ENCODE measurements at places on chromosomes 1 and 21.

DNA sequence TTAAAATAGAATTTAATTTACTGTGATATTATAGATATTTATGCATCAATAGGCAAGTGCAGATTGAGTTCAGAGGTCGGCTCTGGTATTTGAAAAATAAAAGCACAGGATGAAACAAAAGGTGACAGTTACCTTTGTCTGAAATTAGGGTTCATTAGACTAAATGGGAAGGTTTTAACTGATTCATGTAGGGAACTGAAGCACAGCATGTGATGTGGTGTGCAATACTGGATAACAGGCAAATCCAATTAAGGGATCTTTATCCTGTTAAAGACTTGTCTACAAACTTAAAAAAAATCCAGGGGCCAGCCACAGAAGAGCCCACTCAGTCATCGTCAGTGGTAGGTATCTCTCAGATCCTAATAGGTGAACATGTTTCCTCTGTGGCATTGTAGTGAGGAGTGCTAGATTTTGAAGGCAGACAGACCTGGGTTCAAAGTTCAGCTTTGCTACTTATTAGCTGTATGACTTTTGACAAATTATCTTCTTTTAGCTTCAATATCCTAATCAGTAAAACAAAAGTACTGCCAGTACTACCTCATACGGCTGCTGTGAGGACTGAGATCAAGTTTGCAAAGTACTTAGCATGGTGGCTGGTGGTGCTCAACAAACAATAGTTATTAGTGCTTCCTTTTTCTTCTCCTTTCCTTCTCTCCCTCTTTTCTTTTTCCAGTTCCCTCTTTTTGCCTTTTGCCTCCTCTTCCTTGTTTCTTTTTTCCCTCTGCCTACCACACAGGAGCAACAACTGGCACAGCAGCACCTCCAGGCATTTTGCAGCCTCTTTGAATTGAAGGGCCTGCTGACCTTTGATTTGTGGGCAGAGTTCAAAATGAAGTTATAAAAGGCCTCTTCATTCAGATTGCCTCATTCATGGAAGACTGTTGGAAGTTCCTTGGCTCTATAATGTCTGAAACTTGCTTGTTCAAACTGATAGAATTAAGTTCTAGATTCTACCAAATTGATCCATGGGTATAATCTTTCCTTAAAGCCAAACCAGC lies 44.9 kb upstream of the FOXD3 start:
- no peak for DNase-seq

GRCh38 chr1:22930240-22930912 lies 42.3 kb downstream of the LACTBL1 start:
- DNase-seq: no peak

DNA sequence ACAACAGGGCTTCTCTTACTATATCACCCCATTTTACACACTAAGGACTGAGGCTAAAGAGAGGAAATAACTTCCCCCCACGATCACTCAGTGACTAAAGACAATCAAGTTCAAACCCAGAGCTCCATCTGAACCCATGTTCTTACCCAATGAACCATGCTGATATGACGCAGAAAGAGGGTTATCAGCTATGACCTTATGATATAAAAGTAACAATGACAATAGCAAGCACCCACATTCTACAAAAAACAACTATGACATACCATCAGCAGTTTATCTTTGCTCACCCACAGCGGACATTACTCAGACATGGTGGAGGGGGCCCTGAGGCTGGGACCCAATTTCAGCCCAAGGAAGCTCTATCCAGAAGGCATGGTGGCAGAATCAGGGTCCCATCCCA lies 75.7 kb downstream of the PTPN14 start:
- DNase-seq: no peak

DNA sequence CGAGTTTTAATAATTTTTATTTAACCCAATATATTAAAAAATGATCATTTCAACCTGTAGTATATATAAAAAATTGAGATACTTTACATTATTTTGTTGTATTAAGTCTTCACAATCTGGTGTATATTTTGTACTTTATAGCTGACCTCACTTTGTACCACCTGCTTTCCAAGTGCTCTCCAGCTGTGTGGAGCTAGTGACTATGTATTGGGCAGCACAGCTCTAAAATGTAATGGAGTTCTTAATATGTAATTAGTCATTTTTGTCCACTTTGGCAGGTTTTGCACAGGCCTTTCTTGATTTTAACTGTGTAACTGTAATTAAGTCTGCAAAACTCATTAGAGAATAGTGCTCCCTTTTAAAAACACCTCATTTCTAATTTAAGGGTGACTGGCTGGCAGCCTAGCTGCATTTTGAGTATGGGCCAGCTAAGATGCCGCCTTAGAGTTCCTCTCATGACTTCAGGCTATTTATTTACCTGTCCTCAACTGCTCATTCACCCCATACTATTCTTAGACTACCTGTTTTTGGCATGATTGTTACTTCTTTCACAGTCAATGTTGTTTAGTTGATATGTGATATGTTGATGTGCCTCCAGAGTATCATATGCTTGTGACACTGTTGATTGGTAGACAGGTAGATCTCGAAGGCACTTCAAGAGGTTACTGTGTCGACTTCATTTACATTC lies 43.2 kb downstream of the ZYG11B start:
- DNase-seq: peak; percentile 43

GRCh38 chr1:32791881-32792280 lies 25.3 kb downstream of the YARS1 start:
- DNase-seq: no peak

DNA sequence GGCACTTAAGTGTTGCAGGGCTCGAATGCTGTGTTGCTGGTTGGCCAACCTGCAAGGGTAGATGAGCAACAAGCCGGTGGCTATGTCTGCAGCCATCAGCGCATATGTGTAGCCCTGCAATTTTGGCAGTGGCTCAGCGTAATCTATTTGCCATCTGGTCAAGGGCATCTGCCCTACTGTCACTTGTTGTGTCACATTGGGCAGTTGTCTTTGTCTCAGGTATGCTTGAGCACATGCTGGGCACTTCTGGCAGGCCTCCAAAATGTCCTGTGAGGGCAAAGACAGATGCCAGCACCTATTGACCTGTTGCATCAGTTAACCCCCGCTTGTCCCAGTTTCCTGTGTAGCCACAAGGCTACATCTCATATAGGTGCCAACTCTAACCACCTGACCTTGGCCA lies 111.8 kb downstream of the GDAP2 start:
- DNase-seq: no peak

DNA sequence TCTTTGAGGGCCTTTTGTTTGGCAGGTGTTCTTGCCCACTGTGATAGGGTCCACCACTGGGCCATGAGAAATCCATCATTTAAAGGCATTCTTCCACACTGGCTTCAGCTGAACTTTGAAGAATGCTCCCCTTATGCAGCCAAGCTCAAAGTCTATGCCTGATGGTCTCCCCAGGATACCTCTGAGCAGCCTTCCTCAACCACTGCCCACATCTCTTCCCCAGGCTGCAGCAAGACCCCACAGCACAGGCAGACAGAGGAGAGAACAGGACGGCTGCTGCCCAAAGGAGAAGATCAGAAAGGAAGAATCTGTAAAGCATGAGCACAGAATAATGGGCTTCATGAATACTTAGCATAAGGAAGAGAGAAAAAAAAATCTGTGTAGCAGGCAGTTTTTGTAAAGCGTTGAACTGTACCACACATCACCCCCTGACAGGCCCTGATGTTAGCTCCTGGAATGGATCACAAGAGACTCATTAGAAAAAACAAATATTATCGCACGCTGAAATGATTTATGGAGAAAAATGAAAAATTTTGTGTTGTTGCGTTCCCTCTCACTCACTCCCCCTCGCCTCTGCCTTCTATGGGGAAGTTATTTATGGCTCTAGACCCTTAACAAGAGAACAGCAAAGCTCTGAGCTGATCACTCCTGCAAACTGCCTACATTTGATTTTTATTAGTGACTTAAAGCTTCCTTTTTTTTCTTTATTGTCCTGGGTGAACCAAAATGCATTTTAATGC lies 134.1 kb downstream of the TMEM53 start:
- no peak for DNase-seq

DNA sequence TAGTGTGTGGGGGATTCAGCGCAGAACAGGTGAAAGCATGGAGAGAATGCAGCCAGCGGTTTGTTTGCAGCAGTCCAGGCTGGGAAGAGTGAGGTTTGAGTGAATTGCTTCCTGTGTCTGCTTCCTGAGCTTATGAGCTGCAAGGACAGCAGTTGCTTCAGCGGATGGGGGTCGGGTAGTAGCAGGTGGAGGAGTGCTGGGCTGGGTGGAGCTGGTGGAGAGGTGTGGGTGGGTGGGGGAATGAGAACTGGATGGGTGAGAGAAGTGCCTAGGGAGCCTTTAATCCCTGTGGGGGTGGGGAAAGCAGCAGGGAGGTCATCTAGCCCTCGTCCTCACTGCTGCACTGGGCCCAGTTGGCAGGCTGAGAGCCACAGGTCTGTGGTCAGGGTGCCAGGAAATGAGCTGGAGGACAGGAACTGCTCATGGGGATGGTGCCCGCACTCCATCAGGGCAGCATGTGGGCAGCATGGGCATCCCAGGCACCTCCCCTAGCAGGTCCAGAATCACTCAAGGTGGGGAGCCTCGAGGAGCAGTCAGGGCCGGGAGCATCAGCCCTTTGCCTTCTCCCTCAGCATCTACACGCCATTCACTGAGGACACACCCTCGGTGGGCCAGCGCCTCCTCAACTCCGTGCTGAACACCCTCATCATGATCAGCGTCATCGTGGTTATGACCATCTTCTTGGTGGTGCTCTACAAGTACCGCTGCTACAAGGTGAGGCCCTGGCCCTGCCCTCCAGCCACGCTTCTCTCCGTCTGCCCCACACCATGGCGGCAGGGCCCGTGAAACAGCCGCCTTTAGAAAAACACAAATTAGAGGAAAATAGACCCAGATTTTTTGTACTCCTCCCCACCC lies 14.8 kb downstream of the PSEN2 start:
- no peak for DNase-seq

DNA sequence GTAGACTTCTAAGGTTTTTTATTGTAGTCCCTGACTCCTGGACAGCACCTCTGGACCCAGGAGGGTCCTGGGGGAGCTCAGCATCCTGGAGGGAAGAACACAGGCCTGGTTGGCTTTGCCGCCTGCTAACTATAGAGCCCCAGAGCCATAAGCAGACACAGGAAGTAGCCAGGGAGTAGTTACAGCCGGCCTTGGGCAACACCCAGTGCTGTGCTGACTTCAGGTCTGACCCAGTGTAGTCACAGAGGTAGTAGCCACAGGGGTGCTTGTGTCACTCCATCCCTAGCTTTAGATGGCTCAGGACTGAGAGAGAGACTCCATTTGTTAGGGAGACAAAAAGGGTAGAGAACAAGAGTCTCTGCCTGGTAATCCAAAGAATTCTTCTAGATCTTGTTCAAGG lies 21.9 kb downstream of the MCOLN2 start:
- DNase-seq: no peak

DNA sequence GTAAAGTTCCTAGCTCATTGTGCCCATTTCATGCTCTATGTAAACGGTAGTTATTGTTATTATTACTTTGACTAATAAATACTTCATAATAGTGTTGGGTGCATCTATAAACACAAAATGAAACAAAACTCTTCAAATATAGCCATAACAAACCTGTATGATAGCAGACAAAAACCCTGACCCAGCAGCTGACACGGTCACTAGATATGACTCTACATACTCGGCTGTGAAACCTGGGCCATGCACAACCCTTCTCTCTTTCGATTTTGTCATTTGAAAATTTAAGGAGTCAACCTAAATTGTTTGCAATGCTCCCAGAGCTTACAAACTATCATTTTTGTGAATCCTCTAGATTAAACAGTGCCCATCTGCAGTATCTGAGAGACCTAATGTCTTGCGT lies 8.0 kb upstream of the RGS13 start:
- no peak for DNase-seq

- DNase-seq: no peak
Measured at GRCh38 chr1:155932081-155932480, 2.1 kb downstream of the KHDC4 start.

DNA sequence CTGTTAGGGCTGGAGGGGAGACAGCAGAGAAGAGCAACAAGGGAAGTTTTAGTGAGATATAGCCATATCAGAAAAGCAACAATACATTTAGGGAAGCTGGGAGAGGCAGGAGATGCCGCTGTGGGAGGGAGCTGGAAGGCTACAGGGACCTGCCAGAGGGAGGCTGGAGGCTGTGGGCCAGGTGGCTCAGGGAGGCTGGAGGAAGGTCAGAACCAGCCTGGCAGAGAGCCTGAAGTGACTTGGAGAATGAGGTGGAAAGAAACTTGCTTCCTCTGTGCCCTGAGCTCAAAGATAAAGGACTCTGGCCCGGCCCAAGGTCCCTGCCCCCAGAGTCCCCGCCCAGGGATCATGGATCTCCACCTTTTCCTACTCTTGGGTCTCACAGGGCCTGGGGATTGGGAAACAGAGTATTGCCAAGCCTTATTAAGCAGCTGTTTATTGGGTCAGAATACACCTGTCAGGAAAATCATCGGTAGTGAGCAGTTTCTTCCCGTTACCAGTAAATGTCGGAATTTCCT lies 85.9 kb downstream of the KIF26B start:
- no peak for DNase-seq

DNA sequence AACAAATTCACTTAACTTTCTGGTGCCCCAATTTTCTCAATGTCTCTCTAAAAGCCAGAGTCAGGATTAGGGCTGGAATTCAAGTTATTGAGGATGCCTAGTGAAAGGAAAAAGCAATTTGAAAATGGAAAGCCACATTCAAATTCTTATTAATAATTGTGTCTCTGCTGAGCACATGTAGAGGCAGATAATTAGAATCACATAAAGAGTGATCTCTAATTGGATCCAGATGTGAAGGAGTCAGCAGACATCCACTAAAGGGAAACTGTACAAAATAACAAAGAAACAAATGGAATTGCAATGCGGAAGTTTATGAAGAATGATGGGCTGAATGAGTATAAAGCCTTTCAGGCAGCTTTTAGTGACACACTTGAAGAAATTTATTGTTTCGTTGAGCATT lies 482.6 kb downstream of the TTLL7 start:
- no peak for DNase-seq

DNA sequence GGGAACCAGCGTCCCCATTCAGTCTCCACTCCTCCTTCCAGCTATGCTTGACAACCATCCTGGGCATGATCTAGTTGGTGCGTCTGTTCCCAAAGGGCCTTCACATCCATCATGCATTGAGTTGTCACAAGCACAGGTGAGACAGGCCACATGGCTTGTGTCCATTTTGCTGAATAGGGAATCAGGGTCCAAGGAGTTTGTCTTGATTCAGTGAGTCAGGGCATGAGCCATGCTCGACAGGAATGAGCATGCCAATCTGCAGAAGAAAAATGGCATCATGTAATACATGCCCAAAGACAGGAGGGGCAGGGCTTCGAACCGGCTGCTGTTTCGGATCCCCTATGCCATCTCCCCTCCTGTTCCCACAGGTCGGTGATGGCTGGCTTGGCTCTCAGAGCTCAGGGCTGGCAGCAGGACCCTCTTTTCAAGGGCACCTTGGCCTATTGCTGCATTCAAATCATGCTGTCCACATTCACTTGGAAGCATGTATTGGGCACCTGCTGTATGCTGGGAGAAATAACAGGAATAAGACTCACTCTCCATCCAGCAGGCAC lies 44.5 kb downstream of the PKP1 start:
- no peak for DNase-seq

- DNase-seq: peak; percentile 63
Measured at GRCh38 chr1:156860628-156861423, at the start of gene NTRK1. NTRK1 (plus strand) TSS chr1:156860865; CDS start chr1:156860935, 70 bp downstream.

GRCh38 chr1:64505232-64505943 lies 35.5 kb downstream of the CACHD1 start:
- peak; percentile 58 for DNase-seq

- no peak for DNase-seq
Measured at GRCh38 chr1:36693603-36694002, 210.9 kb upstream of the CSF3R start.
